ENCODE measurements at places on chromosomes 1 and 21. TPM values are rescaled to one million over a fixed set of nuclear protein-coding genes. Genes with fewer than 3 reads are reported as not detected.

Gene NUDT4B
- total RNA-seq, result 1.0 TPM

Gene ASAP3
- total RNA-seq, result 45.9 TPM

Gene OR10J1
- not detected for total RNA-seq

Gene ZBTB40
- total RNA-seq, result 9.4 TPM

Gene NTMT2
- total RNA-seq, result 0.52 TPM
